ENCODE measurements at places on chromosomes 6 and 20. TPM values are rescaled to one million over a fixed set of nuclear protein-coding genes. Genes with fewer than 3 reads are reported as not detected.

Gene PBOV1
- not detected for total RNA-seq

- no peak for DNase-seq
- no peaks in the 10 kb centered on the region for H3K27me3 ChIP-seq
- no peaks in the 10 kb centered on the region for H3K36me3 ChIP-seq
- peaks cover 3% of the 10 kb centered on the region for H3K4me1 ChIP-seq
Observed at GRCh38 chr6:6801005-6801335, 212.4 kb downstream of the LY86 start.

DNA sequence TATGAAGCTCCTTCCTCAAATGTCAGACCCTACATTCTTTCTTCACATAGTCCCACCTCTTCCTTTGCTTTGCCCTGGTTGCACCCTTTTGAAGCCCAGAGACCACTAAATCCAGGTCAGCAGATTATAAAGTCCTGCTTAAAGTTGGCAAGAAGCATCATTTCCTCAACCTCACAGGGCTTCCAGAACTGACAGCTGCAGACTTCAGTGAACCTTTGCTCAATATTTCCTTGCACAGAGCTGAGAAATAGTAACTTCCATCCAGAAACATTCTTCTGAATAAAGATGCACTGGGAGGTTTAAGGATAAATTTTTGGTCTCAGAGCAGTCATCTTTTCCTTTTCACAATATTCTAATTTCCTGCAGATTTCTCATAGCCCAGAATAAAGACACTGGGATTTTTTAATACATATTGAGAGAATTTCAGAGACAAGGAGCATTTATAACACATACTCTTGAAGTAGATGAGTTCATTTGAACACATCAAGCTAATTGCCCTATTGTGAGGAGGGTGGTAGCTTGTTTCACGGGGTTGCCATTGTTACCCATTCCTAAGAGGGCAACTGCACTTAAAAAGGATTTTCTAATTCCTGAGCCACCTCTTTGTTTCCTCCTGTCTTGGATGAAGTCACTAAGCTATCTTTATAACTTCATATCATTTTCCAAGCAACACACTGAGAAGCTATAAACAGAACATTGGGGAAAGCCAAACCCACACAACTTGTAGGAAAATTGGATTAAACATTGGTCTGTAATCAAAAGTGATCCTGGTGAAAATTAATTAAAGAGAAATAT, 150.2 kb upstream of the PLN start:
- no peaks in the 10 kb centered on the region for H3K27me3 ChIP-seq
- no peak overlapping the region for H3K4me3 ChIP-seq
- no peak for DNase-seq
- no peak overlapping the region for H3K27ac ChIP-seq

Gene CRISP3
- total RNA-seq = not detected

DNA sequence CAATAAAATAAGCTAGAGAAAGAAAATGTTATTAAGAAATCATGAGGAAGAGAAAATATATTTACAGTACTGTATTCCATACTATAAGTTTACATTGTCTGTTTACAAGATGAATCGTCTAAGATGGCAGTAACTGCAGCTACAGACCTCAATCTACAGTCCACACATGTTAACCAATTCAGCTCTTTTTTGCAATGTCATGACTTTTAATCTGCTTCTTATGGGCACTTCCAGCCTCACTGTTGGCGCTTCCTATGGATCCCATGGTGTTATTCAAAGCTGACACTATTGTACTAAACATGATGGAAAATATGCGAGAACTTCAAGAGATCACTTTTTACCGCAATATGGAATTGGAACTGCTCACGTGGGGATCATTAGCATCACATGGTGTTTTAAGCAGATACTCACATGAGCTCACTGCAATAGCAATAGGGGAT, 451.5 kb upstream of the CITED2 start:
- peaks cover 3% of the 10 kb centered on the region for H3K27me3 ChIP-seq
- H3K36me3 ChIP-seq = no peaks in the 10 kb centered on the region
- no peak overlapping the region for H3K27ac ChIP-seq
- no peak for DNase-seq
- H3K4me1 ChIP-seq = no peaks in the 10 kb centered on the region
- H3K4me3 ChIP-seq = no peak overlapping the region

Gene MRPL14
- 17.0 TPM for total RNA-seq

DNA sequence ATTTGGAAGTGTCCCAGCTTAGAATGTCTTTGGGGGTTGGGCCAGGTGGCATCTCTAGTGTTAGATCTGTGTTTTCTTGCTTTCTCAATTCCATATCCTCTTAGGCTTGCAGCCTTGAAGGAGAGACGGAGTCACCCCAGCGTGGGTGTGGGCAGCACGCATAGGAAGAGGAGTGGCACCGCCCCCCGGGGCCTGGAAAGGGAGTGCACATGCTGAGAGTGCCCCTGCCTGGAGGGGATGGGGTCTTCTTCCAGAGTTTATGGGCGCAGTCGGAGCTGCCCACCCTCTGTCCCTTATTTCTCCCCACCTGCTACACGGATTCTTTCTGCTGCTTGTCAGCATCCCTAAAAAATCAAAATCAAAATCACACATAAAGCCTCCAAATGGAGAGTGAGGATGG, 309.7 kb downstream of the QKI start:
- H3K4me1 ChIP-seq = no peaks in the 10 kb centered on the region
- no peaks in the 10 kb centered on the region for H3K27me3 ChIP-seq
- H3K4me3 ChIP-seq = no peak overlapping the region
- DNase-seq = no peak

DNA sequence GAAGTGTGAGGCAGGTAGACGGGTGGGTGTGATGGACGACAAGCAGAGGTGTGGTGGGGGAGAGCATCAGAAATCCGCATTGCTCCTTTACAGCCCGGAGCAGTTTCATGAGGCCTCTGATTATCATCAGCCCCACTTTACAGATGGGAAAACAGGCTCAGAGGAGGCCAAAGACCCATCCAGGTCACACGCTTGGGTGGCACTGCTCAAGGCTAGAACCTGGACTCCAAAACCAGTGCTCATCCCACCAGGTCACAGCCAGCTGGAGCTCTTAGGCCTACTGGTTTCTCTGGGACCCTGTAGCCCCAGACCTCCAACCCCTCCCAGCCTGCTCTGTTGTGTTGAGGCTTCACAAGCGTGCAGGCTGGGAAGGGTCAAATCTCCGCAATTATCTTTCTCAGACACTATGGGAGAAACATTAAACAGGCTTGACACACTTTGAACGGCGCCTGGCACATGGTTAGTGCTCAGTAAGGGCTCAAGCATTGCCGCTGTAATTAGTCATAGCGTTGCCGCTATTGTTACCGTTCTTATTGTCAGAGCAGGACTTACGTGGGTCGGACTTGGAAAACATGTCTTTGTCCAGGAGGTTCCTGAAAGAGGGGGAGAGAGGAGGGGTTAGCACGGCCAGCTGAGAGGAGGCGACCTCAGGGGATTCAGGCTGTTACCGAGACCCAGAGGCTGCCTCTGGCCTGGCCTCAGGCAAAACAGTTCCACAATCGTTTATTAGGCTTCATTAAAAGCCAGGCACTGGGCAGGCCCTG, 16.6 kb downstream of the CPNE5 start:
- H3K27ac ChIP-seq = no peak overlapping the region
- H3K4me1 ChIP-seq = peaks cover 5% of the 10 kb centered on the region
- H3K36me3 ChIP-seq = no peaks in the 10 kb centered on the region

Gene GPR6
- not detected for total RNA-seq

DNA sequence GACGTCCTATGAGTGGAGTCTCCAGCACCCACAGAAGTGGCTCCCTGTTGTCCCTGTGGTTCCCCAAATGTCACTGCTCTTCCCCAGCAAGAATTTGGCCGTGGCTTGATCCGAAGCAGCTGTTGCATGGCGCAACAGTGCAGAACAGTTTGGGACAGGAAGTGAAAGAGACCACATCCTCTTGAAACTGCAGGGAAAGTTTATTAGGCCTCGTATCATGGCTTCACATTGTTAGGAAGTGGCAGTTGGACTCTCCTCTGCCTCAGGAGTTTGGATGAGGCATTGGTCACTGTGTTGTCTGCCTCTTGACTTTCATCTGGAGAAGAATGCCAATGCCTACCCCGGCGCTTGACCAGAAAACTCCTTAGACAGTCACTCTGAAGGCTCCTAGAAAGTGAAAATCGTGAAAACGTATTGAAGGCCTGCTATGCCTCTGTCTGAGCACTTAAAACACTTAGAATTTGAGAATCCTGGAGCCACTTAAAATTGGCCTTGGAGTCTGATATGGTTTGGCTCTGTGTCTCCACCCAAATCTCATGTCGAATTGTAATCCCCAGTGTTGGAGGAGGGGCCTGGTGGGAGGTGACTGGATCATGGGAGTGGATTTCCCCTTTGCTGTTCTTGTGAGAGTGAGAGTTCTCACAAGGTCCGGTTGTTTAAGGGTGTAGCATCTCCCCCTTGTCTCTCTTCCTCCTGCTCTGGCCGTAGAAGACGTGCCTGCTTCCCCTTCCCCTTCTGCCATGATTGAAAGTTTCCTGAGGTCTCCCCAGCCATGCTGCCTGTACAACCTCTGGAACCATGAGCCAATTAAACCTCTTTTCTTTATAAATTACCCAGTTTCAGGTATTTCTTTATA, 334.9 kb upstream of the JARID2 start:
- H3K27ac ChIP-seq = peak overlapping the region; percentile 78
- H3K36me3 ChIP-seq = no peaks in the 10 kb centered on the region
- peak overlapping the region; percentile 80 for H3K4me3 ChIP-seq
- H3K27me3 ChIP-seq = no peaks in the 10 kb centered on the region
- peaks cover 29% of the 10 kb centered on the region for H3K4me1 ChIP-seq
- peak; percentile 15 for DNase-seq

Gene APMAP
- total RNA-seq = 46.2 TPM

- peaks cover 9% of the 10 kb centered on the region for H3K4me1 ChIP-seq
- no peaks in the 10 kb centered on the region for H3K36me3 ChIP-seq
- H3K27ac ChIP-seq = no peak overlapping the region
- DNase-seq = no peak
- peaks cover 31% of the 10 kb centered on the region for H3K27me3 ChIP-seq
Observed at GRCh38 chr6:30979141-30979540, 4.4 kb upstream of the MUC21 start.

Measured in naive thymus-derived CD8-positive, alpha-beta T cell (primary cell).